Stimulated activated CD4-positive, alpha-beta T cell treated with anti-CD3 and anti-CD28 coated beads, Interleukin-4, amount 100 ng/mL, for 4 hours (primary cell): ENCODE measurements at places on chromosomes 1 and 21.

DNA sequence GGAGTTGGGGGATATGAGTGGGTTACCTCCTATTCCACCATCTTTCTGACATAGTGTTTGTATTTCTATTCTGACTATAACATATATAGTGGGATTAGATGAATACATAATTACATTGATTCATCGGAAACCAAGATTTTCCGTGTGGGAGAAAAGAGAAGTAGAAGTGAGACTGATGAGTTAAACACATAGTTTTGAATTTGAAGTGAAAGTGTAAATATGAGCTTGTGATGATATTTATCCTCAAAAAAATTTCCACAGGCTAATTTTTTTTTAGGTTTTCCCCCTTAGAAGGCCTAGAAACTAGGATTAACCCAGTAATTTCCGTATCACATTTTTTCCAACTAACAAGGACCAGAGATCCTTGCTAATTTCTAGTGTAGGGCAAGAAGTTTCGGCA, 6.9 kb downstream of the CD1B start:
- no peak for DNase-seq

- DNase-seq: no peak
Observed at GRCh38 chr1:211566431-211567025, 12.4 kb downstream of the SLC30A1 start.

GRCh38 chr1:42679364-42679983, 2.7 kb upstream of the YBX1 start:
- DNase-seq: no peak

- DNase-seq: no peak
Observed at GRCh38 chr1:6788946-6789345, 3.7 kb downstream of the CAMTA1 start.

GRCh38 chr1:2301607-2302291, 73.6 kb downstream of the SKI start:
- DNase-seq: no peak

GRCh38 chr1:245678860-245679411, 524.2 kb downstream of the KIF26B start:
- DNase-seq: no peak

DNA sequence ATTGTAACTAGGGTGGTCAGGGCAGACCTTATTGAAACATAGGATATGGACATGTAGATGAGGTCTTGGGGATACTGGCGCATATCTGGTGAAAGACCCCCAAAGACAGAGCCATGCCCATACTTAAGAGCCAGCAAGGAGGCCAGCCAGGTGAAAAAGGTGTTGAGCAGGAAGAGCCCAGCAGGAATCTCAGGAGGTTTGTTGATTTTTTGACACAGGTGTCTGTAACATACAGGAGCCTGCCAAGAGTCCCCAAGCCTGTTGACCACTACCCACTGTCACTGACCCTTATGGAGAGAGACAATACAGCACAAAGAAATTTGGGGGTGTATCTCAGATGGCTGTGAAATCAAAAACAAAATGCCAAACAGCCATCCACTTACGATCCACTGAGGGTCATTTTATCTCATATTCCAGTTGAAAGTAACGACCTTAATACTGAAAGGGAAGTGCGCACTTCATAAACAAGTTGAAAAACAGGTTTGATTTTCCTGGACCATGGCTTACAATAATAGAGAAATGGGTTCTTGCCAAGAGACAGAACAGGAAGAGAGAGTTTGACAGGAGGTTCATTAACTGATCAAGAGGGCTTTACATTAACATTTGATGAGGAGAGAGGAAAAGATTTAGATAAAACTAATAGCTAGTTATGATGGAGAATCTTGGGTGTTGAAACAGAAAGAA, 163.6 kb downstream of the GLUL start:
- DNase-seq: no peak

GRCh38 chr1:111880881-111881837, 108.3 kb downstream of the KCND3 start:
- no peak for DNase-seq

DNA sequence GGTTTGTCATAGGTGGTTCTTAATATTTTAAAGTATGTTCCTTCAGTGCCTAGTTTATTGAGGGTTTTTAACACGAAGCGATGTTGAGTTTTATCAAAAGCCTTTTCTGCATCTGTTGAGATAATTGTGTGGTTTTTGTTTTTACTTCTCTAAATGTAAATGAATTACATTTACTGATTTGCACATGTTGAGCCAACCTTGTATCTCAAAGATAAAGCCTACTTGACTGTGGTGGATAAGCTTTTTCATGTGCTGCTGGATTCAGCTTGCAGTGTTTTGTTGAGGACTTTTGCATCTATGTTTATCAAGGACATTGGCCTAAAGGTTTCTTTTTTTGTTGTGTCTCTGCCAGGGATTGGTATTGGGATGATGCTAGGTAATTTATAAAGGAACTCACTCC, 142.5 kb downstream of the PRDM2 start:
- no peak for DNase-seq

DNA sequence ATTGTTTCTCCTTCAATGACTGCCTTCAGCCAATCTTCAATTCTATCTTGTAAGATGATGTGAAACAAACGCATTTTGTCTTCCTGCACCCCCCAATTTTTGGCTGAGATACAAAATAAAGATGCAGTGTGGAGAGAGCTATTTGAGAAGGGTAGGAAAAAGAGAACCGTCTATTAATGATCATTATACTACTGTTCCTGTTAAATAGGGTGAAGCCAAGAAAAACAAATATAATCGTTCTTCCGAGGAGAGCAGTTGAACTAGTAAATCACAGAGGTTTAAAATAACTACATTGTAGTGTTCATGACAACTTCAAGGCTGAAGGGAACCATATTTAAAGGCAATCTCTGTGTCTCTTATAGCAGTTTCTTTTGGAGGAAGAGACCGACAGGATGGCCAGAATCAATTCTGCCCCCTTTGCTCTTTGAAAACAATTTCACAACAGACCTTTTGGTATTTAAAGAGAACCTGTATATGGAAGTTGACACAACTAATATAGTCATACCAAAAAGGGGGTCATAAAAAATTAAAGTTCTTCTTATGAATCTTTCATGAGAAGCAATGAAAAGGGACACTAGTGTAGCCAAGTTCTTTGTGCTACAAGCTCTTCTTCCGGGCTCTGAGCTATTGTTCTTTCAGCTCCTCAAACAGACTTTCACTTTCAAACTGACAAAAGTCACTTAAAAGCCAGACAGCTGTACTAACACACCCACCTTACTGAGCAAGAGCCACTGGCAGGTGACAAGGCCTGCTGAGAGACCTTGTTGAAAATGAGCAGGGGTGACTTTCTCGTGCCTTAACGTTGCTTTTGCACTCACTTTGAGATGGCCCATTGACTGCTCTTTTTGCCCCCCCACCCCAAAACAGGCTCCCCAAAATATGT, 30.9 kb downstream of the PROX1 start:
- DNase-seq: peak; percentile 2

GRCh38 chr1:203349773-203350524, 973 bp downstream of the FMOD start:
- no peak for DNase-seq

DNA sequence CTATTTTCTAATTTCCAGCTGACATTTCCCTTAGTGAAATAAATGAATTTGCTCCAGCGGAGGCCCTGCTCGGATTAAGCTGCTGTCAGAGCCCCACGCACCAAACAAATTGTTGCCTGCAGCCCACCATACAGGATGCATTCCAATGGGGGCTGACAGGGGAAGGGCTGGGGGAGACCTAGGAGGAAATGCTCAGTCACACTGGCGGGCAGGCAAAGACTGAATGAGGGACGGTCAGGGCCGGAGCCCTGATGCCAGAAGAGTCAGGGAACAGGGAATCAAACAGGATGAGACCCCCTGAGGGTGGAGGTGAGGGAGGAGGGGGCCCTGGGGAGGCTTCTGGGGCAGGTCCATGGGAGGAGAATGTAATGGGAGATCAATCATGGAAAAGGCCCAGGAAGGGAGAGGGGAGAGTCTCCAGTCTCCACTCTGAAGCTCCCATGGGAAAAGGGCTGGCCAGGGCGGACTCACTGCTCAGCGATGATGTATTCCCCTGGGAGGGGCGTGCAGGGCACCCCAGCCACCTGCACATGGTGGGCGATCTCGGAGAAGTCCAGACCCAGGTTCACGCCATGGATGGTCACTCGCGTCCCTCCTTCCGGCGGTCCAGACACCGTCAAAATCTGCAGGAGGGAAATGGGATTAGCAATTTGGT, 149.4 kb upstream of the CD34 start:
- no peak for DNase-seq

DNA sequence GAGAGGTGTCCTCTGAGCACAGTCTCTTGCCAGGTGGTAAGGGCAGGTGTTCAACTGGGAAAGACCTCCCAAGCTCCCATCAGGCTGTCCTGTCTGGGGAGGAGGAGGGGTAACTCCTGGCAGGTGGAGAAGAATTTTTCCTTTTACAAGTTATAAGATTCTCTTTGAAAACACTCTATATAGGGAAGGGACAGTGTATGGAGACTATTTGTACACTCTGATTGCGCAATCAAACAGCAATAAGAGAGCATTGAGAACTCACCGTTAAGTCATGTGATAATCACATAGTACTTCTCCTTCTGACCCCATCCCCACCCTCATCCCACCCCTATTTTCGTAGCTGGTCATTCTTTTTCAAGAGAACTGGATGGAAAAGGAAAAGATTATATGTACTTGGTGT, 179.3 kb upstream of the ZNF644 start:
- no peak for DNase-seq

DNA sequence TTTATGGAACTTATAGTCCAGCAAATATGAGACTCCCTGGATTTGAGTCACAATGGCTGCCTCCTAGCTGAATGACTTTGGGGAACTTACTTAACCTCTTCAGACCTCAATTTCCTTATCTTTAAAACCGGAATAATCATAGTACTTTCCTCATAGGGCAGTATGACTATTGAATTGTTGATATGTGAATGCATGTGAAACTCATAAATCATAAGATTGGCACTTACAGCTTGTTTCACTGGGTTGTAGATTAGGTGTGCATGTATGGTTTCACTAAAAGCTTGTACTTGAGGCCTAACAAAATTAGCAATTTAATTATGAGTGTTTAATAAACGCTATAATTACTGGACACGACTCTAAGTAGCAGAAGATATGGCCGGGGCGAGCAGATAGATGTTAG, 72.5 kb downstream of the ST6GALNAC5 start:
- DNase-seq: no peak

DNA sequence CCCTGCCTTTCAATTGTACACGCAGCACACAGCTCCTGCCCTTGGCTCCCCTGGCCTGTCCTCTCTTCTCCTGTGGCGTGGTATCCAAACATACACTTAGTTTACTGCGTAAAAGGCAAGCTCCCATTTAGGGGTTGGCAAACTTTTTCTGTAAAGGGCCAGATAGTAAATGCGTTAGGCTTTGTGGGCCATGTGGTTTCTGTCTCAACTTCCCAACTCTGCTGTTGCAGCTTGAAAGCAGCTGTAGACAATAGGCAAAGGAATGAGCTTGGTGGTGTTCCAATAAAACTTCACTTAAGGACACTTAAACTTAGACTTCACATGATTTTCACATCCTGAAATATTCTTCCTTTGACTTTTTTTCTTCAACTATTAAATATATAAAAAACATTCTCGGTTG, 63.3 kb downstream of the RHOU start:
- DNase-seq: no peak
